ENCODE measurements at places on chromosomes 3 and 15.
A peak's percentile ranks its signal among the peaks of the same experiment; 100 is the strongest.

GRCh38 chr3:170563712-170564423, 22.0 kb downstream of the SLC7A14 start:
- no peak for DNase-seq

DNA sequence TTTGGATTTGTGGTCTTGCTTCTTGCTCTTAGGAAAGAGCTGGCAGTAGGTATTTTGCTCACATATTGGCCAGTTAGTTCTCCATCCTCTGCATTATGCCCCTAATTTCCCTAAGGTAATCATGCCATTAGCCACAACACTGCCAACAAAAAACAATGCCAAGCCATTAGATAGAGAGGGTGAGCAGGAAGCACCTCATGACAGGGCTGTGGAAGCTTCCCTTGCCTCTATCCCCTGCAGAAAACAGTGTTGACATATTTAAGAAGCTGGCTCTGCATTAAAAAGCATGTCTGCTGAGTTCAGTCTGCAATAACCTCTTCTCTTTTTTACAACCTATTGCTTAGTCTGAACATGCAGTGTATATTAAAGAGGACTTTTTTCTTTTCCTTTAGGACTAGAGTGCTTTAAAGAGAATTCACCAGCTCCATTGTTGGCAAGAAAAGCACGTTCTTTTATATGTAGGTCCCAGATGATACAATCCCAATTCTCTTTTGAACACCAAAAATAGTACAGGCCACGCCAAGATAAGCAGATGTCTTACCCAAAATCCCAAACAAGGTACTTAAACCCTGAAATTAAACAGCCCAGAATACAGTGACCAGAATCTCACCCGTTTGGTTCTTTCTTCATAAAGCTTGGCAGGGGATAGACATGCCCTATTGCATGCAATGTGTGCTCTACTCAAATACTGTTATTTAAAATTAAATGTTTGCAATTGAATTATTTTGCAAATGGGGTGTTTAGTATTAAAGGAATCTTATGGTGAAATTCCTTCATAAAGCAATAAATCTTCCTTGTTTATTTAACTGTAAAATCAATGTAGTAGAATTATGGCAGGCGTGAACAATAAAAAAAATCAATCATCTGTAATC, 93.7 kb upstream of the UBE3A start:
- DNase-seq: no peak

DNA sequence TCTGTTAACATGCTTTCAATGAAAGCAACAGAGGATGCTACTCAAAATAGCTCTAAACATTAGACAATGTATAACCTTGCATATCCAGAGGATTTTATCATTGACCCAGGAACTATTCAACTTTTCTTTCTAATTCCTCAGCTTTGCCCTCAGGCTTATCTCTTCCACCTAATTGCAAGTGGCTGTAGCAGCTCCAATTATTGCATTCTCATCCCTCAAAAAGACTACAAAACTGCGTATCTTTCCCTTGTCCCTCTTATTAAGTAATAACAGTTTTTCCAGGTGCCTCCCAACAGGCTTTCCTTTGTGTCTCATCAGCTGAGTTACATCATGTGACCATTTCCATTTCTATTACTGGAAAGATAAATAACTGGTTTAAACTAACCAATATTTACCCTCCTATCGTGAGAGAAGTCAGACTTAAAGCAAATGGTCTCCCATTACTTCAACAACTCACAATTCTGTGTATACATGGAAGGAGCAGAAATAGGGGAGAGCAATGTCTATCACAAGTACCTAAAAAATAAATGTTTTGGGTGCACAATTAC, 78.0 kb upstream of the MBNL1 start:
- DNase-seq: no peak

GRCh38 chr3:14416453-14416852, 14.0 kb downstream of the SLC6A6 start:
- DNase-seq: no peak

DNA sequence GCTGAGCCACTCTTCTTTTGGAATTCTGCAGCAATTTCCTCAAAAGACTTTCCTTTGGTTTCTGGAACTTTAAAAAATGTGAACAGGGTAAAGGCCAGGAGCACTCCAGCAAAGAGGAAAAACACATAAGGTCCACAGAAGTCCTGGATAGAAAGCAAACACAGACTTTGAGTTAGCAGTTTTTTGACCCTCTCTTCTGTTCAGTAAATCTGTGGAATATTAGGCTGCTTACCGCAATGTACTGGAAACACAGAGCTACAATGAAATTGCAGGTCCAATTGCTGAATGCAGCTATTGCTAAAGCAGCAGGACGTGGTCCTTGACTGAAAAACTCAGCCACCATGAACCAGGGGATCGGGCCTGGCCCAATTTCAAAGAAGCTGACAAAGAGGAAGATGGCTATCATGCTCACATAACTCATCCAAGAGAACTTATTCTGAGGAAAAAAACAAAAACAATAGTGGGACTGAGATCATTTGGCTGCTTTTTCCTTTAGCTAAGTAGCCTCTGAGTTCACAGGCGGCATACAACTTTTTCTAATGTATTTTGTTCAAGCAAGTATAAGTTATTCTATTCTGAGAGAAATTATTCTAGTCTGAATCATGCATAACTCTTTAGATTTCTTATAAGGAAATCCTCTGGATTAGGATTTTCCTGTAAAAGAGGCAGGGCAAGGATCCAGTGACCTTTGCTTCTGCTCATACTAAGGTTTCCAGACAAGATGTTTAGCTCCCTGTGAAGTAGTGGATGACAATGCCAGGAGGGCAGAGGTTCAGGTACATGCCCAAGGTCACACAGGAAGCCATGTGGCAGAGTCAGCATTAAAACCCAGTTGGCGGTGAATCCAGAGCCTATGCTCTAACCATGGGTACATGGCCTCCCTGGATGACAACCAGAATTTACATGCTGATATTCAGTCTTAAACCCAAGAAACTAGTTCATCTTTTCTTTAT, 28.3 kb downstream of the SLC2A2 start:
- no peak for DNase-seq

DNA sequence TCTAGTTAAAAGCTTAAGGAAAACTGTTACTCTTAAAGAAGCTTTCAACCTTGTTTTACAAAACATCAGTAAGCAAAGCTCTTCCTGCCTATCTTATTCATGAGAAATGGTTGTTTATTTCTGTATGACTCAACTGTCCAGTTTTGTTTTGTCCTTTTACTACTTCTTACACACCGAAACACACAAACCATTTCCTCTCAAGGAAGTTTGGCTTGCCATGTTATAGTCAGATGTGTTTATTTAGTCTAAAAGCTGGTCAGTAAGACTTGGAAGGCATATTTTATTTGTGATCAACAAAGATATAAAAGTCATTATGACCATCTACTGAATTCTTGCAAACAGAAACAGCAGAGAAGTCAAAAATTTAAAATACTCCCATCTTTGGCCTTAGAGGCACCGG, 53.2 kb upstream of the RBSN start:
- no peak for DNase-seq

- DNase-seq: no peak
Observed at GRCh38 chr3:116034086-116034485, 410.8 kb downstream of the GAP43 start.

GRCh38 chr3:102084006-102084405, 234.7 kb downstream of the NFKBIZ start:
- DNase-seq: no peak

GRCh38 chr15:90393040-90393439, 5.0 kb downstream of the IQGAP1 start:
- no peak for DNase-seq

DNA sequence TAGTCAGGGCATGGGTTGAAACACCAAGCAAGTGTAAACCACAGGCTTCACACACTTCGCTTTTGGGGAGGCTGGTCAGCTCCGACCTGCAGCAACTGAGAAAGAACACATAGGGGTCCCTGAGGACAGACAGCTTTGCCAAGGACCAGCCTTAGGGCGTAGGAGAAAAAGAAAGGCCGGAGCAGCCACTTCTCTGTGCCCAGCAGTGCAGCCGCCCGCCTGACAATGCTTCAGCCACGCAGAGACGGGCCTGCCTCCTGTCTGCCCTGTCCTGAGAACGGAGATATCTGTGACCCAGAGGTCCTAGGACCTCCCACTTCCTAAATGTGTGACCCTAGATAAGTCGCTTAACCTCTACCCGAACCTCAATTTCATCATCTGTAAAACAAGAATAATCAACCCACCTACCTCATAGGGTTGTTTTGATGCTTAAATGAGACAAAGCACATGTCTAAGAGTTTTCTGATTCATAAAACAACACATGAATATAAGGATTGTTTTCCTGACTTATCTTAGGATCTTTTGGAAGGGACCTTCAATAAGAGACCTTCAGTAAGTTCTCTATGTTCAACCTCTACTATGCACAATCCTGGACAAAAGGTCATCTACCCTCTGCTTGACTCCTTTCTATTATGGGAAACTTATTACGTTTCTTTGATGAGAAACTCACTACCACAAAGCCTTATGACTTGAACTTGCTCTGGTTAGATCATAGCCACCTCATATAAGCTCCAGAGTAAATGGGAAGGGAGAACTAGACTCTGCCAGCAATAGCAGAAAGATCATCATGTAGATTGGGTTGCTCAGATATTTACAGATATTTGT, 32.9 kb upstream of the RFTN1 start:
- no peak for DNase-seq

DNA sequence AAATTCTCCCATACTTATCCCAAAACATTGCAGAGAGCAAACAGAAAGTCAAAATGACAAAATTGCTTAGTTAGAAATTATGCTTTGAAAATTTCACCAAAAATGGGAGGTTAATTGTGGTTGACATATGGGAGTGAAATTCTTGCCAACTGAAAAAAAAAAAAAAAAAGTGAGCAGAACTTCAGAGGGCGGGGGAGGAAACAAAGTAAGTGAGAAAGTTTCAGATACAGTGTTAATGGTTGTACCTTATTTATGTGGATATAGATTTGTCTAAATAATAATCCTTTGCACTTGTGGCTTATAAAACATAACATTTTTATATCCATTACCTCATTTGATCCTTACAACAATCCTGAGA, 91.5 kb upstream of the RAP2B start:
- DNase-seq: no peak

DNA sequence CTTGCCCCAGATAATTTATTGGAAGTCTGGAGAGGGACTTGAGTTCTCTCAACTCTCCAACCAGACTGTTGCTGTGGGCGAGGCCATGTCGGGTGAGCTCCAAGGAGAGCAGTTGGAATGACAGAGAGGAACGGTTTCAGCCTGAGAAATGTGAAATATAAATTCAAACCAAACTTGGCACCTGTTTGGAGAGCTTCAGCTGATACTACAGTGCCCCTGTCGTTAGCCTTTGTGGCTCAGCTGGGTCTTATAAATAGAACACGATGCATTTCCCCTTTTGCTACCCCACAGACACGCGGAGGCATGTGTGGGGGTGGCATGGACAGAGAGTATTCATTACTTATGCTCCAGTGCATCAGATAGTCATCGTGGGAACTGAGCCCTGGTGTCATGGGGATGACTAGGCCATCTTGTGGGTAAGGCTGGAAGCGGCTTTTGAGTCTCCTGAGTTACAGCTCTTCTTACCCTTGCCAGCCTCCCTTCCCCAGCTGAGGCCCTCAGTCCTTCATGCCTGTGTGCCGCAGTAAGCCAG, 15.6 kb downstream of the SMAD3 start:
- no peak for DNase-seq

DNA sequence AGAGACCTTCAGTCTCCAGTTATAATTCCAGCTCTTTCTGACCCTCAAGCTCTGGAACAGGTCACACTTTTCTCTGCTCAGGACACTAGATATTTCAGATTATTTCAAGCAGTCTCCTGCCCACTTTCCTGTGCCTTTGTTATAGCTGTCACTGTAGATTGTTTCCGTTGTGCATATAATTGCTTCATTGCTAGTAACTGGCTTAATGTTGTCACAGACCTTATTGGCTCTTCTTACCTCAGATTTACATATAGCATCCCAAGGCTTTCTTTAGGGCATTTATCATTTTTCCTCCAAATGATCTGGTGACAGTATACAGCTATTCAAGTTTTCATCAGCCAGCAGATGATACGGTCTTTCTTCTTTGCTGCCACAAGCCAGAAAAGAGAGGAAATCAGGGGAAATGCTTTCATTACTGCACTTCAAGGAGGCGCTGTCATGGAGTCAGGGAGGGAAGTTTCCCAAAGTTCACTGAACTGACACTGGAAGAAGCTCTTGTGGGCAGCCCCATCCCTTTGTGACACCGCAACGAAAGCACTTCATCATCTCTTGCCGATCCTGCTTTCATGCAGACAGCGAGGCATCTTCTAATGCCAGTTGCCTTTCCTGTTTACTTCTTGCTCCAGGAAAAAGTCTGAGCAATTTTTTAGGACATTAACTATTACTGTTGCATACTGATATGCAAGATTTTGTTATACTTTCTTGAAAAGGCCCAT, 181.9 kb downstream of the CDIN1 start:
- DNase-seq: no peak

DNA sequence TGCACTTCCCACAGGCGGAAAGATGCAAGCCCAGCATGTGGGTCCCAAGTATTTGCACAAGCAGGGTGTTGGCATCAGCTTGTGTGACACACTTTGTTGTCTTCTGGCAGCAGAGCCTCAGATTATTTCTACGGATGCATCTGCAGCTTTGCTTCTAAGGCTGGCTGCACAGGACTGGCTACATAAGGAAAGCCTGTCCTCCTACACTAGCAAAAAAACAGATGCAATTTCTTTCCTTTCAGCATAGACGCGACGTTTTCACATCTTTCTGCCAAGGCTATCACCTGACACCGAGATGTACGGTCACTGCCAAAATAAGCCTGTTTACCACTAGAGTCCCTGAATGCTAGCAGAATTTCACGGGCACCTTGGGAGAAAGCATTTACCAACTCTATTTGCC, 13.5 kb downstream of the MRPS11 start:
- no peak for DNase-seq

- no peak for DNase-seq
Observed at GRCh38 chr3:17901893-17902292, 159.5 kb upstream of the TBC1D5 start.

DNA sequence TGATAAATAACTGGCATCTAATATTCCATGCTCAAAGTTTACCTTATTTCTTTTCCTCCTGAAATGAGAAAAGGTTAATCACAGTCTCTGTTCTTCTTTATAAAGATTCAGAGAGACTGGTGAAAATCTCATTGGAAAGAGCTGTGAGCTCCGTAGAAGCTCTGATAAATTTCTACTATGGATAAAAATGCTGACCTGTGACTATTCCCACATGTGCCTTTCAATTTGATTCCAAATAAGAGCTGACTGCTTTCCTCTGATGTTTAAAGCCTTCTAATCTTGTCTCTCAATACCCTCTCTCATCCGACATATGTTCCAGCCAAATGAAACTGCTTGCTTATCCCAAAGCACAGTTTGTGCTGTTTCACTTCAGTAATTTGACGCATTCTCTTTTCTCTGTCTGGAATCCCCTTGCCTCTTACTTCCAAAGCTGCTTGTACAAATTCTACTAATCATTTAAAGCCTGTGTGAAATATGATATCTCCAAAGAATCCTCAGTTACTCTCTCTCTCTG, 130.1 kb downstream of the RTP4 start:
- no peak for DNase-seq

- peak; percentile 78 for DNase-seq
Observed at GRCh38 chr3:49839193-49839809, 17.1 kb downstream of the TRAIP start.

DNA sequence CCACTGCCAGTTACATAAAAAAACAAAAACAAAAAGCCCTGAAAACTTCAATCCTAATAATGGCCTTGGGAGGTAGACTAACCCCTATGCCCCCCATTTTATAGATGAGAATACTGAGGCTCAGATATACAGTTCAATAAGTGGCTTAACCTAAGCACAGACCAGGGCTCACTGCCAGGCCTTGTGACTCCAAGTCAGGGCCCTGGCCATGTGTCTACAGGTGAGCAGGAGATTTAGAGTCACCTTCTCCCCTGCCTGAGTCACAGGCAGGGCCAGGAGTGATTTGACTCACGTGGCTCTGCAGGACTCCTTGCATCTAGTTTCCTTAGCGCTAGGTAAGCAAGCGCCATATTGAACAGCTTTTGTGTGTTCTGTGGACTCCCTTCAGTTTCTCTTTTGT, 98.6 kb upstream of the ETV5 start:
- no peak for DNase-seq
